Stimulated activated CD8-positive, alpha-beta memory T cell treated with anti-CD3 and anti-CD28 coated beads, Interleukin-4, amount 100 ng/mL, for 1 hour (primary cell): ENCODE measurements at places on chromosomes 1 and 21.

GRCh38 chr1:177969825-177970371 lies at the start of gene SEC16B:
TSS of gene SEC16B (minus strand) at chr1:177970058. CDS start at chr1:177967981, 2,077 bp downstream.
- no peak for DNase-seq

GRCh38 chr1:114135786-114136185 lies 17.9 kb downstream of the SYT6 start:
- no peak for DNase-seq

DNA sequence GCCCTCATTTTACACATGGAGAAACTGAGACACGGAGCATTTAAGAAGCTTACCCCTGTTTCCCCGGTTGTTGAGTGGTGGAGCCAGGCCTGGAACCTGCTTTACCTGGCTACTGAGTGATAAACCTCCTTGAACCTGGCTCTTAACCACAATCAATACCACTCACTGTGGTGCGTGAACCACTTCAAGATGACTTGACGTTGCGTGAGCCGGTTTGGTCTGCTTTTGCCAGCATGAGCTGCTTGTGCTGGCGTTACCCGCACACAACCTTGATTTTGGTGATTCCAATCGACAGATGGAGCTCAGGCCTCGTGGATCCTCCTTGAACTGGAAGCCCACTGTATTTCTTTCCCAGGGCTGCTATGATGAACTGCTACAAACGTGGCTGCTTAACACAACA lies 6.1 kb upstream of the TINAGL1 start:
- no peak for DNase-seq

- no peak for DNase-seq
Observed at GRCh38 chr1:230589951-230590350, 52.3 kb upstream of the COG2 start.

DNA sequence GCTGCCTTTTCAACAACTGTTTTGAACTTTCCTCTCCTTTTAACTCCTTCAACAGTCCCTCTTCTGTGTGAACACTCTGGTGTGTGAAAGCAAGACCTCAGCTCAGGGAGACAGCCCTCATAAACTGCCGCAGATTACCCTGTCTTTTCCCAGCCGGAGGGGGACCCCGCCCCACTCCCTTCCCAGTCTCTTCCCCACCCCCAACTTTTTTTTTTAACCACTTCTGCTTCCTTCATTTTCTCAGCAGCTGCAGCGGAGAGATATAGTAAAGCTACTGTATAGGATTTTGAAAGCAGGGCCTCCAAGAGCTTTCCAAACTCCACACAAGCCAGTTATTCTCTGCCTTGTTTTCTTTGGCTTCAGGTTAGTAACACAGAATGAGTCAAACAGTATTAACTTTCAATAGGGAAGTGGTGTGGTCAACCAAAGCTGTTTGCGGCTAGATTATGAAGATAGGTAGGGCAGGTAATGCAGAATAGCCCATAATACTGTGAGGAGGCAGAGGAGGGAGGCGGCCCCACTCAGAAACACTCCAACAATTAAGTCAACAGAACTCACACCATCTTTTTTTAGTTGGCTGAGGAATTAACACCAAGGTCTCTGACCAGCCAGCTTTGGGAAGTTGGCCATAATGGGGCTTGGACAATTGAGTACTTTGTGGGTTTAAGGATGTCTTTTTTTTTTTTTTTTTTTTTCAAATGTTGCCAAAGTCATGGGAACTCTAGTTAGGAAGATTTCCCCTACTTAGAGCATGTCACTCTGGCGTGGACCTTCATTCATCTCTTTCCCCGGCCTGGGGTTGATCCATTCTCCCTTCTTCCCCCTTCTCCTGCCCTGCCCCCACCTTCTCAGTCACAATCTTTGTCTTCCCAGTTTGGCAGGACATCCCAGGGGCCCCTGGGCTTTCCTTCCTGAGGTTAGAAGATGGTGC lies 177.0 kb downstream of the CLIC6 start:
- no peak for DNase-seq

GRCh38 chr1:41100170-41100569 lies 78.6 kb upstream of the SLFNL1 start:
- no peak for DNase-seq

DNA sequence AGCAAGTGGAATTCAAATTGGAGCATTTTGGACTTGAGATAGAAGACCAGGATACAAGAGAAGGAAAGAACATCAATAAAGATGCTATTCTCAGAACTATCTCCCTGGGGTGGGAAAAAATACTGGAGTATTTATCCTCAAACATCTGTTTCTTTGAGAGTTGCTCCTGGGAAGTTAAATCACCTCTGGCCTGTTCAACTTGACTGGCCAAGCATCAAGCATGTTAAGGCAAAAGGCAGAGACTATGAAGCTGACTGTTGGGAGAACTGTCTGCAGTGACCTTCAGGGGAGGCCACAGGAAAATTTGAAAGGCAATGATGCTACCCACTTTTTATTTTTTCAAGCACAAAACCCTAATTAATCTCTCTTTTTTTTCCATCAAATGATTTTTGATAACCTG lies 239.0 kb downstream of the NTNG1 start:
- DNase-seq: no peak

DNA sequence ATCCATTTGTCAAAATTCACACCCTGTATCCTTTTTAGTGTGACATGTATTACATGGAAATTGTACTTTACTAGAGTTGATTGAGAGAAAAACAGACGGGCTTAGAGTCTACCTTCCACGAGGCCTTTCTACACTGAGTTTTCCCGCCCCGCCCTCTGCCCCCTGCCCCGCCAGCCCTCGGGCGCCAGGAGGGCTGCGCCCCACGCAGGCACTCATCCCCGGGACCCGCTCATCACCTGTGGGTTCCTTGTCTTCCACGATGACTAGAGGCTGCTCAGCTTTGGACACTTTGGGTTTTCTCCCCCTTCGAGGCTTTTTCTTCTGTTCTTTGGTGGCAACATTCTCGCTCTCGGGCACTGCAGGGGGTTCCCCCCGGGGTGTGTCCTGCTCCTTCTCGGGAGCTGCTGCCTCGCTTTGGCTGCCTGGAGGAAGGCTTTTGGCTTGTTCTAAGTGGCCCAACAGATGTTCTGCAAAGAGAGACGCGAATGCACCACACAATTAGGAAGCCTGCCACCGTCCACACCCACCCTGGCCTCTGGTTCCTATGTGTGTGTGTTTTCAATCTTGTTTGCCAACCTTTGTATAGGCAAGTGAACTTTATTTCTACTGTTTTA lies 39.6 kb downstream of the PRDM15 start:
- DNase-seq: no peak

GRCh38 chr1:89536555-89537341 lies 12.1 kb downstream of the LRRC8B start:
- DNase-seq: no peak

- DNase-seq: no peak
Observed at GRCh38 chr1:90836345-90836679, 119.2 kb upstream of the BARHL2 start.

DNA sequence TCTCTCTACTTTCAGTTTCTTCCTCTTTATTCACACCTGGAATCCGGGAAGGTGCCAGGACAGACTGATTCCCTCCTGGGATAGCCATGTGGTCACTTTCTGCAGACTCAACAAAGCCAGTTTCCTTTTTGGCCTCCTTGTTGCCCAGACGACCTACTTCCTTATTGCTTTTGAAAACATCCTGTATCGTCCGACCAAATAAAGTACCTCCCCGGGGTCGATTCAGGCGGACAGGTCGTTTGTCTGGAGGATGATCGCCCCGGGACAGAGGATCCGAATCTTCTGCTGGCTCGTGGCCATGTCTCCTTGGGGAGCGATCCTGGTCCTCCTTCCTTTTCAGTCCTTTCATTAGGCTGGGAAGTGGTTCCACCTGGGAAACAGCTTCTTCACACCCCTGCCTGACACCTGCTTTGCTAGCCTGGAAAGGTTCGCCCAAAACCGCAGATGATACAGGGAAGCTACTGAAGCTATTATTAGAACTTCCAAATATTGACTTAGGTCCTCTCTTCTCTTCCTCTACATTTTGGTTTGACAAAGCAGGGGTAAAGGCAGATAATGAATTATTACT lies 1.2 kb downstream of the MCM3AP start:
- no peak for DNase-seq

GRCh38 chr1:197546989-197547388 lies 228.3 kb downstream of the DENND1B start:
- no peak for DNase-seq

DNA sequence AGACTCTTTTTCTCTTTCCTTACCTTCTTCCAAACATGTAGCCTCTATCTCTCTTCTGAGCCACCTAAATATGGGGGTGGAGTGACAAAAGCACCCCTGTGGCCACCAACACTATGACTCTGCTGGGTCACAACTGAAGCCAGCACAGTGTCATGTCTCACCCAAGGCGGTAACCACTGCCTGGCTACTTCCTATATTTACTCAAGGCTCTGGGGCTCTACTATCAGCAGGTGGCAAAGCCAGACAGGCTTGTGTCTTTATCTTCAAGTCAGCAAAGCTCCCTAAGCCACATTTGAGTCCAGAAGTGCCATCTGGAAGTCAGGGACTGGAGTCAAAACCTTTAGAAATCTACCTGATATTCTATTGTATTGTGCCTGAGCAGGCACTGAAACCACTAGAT lies 1515.2 kb downstream of the PLA2G4A start:
- DNase-seq: no peak

GRCh38 chr1:217369271-217369981 lies 261.5 kb downstream of the GPATCH2 start:
- DNase-seq: no peak

GRCh38 chr21:25298512-25299491 lies 308.5 kb downstream of the MRPL39 start:
- DNase-seq: no peak

GRCh38 chr1:199956005-199956404 lies 71.5 kb upstream of the NR5A2 start:
- DNase-seq: no peak

GRCh38 chr1:47396671-47397196 lies 19.4 kb upstream of the FOXE3 start:
- no peak for DNase-seq
